ENCODE measurements at places on chromosomes 7 and 10.

GRCh38 chr7:121398246-121398645, 2.1 kb upstream of the FAM3C start:
- no peaks in the 10 kb centered on the region for H3K27me3 ChIP-seq
- no peak for DNase-seq
- H3K4me3 ChIP-seq = no peak overlapping the region
- peaks cover 28% of the 10 kb centered on the region for H3K4me1 ChIP-seq

DNA sequence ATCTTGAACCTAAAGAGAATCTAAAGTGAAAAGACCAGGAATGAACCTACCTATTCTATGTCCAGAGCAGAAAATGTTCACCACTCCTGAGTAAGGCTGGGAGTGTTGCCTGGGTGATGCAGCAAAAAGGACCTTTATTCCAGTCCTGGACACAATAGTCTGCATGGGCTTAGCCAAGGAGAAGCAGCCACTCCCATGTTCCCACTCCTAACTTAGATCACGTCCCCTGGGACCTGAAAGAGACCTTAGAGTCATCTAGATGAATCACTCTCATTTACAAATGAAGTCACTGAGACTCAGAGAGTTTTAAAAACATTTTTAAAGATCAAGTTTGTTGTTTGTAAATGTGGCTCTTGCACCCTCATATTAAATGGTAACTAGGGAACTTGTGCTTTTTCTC, 763.4 kb downstream of the KCNMA1 start:
- H3K27me3 ChIP-seq = no peaks in the 10 kb centered on the region
- no peaks in the 10 kb centered on the region for H3K36me3 ChIP-seq
- H3K4me1 ChIP-seq = no peaks in the 10 kb centered on the region
- H3K4me3 ChIP-seq = no peak overlapping the region

GRCh38 chr10:81021428-81022129, 483.9 kb downstream of the SH2D4B start:
- H3K4me3 ChIP-seq = no peak overlapping the region
- no peaks in the 10 kb centered on the region for H3K4me1 ChIP-seq
- no peak for DNase-seq
- H3K27ac ChIP-seq = no peak overlapping the region
- no peaks in the 10 kb centered on the region for H3K36me3 ChIP-seq

DNA sequence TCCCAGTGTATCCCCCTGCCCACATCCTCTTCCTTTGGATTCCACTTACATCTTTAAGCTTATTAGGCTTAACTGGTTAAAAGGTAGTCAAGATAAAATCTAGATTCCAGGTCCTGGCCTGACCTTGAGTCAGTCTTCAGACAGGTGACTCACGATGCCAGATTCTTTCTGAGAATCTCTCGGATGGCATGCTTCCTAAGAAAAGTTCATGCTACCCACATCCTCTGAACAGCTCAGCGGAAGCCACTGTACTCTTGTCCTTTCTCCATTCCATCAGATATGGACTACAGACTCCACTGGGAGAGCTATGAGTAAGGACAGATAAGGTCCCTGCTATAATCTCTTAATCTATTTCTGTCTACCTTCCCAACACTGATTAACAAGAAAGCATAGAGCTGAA, 43.4 kb downstream of the DNMBP start:
- no peak overlapping the region for H3K4me3 ChIP-seq
- no peak overlapping the region for H3K27ac ChIP-seq
- peaks cover 6% of the 10 kb centered on the region for H3K4me1 ChIP-seq
- H3K27me3 ChIP-seq = no peaks in the 10 kb centered on the region
- no peak for DNase-seq
- peaks cover 3% of the 10 kb centered on the region for H3K36me3 ChIP-seq

DNA sequence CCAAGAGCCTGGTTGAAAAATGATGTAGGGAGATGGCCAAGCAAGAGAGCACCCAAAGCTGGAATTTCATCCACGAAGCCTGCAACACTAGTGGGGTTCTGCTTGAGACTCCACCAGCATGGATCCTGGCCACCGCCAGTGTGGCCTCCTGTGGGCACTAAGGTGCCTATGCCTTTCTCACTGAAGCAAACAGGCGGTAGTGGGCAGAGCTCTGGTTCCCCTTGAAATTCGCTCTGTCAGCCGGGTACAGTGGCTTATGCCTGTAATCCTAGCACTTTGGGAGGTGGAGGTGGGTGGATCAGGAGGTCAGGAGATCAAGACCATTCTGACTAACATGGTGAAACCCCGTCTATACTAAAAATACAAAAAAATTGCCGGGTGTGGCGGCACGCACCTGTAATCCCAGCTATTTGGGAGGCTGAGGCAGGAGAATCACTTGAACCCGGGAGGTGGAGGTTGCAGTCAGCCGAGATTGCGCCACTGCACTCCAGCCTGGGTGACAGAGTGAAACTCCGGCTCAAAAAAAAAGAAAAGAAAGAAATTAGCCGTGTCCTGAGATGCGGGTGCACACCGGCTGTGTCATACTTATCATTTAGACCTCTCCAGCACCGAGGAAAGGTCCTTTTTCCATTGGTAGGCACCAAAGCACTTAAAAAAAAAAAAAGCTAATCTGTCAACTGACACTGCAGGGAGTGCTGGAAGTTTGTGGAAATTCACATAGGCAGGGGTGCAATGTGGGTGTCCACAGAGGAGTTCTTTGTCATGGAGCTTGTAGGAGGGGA, 28.3 kb downstream of the CCM2 start:
- H3K4me1 ChIP-seq = peaks cover 77% of the 10 kb centered on the region
- peak overlapping the region; percentile 85 for H3K4me3 ChIP-seq
- H3K27ac ChIP-seq = peak overlapping the region; percentile 85
- H3K36me3 ChIP-seq = peaks cover 45% of the 10 kb centered on the region

DNA sequence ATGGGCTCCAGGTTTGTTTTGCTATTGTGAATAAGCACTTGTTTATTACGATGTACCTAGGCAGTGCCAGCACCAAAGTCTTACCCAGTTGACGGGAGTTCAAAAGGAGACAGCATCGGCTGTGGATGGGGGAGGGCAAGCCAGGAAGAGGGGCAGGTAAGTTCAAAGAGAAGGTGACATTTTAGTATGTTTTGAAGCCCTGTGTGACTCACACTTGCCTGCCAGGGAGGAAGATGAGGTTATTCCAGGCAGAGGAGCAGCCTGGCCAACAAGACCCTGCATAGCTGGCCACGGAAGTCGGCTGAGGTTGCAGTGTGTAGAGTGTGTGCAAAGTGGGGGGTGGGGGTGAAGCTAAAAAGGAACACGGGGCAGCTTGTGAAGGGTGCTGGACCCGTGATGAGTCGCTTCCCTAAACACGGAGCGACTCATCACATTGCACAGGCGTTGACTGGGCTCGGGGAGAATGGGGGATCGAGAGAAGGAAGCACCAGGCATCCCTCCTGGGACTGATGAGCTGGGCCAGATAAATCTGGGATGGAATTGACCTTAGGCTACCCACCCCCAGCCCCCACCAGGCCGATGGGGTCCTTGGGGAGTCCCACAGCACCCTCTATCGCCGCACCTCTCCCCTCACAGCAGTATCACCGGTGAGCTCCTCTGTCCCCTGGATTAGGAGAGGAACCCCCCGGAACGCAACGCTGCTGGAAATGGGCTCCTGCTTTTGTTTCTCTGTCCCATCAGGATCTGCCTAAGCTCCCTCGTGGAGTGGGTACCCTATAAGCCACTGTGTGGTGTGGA, 97.9 kb upstream of the IKZF1 start:
- H3K27ac ChIP-seq = peak overlapping the region; percentile 95
- H3K36me3 ChIP-seq = peaks cover 4% of the 10 kb centered on the region
- no peaks in the 10 kb centered on the region for H3K27me3 ChIP-seq

DNA sequence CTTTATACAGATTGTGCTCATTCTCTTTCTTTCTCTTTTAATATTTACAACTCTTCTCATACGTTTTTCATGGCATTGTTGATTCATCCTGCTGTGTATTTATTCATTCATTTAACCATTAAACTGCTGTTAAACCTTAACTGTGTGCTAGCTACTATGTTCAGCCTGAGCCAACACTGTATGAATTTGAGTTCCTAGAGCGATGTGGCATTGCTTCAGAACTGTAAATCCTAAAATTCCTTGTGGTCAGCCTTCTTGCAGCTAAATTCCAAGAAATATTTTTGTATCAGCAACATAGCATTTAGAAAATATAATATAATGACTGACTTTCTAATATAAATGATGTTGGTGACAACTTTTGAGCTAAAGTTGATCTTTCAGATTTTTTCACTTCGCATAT, 184.7 kb upstream of the FZD1 start:
- no peak for DNase-seq
- H3K4me1 ChIP-seq = peaks cover 7% of the 10 kb centered on the region
- peaks cover 6% of the 10 kb centered on the region for H3K27me3 ChIP-seq
- H3K4me3 ChIP-seq = no peak overlapping the region

GRCh38 chr7:12747687-12748306, 60.4 kb downstream of the ARL4A start:
- H3K4me1 ChIP-seq = no peaks in the 10 kb centered on the region
- no peak overlapping the region for H3K27ac ChIP-seq
- no peak overlapping the region for H3K4me3 ChIP-seq
- no peak for DNase-seq
- H3K27me3 ChIP-seq = peaks cover 13% of the 10 kb centered on the region

DNA sequence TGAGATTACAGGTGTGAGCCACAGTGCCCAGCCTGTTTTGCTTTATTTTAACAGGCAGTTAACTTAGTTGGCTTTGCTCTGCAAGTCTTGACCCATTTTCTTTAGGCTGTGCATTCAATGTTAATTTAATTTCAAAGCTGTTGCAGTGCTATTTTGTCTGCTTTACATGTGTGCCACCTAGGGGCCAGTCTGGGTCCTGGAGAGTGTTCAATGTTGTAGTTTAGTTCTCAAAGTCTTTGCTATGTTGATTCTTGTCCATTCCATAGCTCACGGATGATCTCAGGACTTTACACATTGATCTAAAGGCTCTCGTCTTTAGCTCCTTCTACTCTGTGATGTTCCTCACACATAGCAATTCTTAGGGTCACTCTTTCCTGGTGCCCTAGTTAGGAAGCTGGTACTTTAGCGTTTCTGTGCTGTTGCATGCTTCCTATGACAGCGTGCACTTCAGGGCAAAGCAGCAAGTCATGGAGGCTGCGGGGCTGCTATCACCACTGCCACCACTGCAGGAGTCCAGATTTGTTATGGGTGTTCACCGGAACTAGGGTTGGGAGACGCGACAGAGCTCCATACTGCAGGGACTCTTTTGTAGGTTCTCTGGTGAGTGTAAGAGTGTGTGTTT, 16.4 kb upstream of the ABCA13 start:
- H3K4me1 ChIP-seq = no peaks in the 10 kb centered on the region
- peaks cover 21% of the 10 kb centered on the region for H3K27me3 ChIP-seq
- H3K27ac ChIP-seq = no peak overlapping the region

GRCh38 chr10:74813381-74814259, 12.8 kb upstream of the KAT6B start:
- no peaks in the 10 kb centered on the region for H3K27me3 ChIP-seq
- DNase-seq = no peak
- H3K4me3 ChIP-seq = no peak overlapping the region
- H3K36me3 ChIP-seq = peaks cover 2% of the 10 kb centered on the region
- no peaks in the 10 kb centered on the region for H3K4me1 ChIP-seq

- no peaks in the 10 kb centered on the region for H3K36me3 ChIP-seq
- peaks cover 3% of the 10 kb centered on the region for H3K4me1 ChIP-seq
- H3K27me3 ChIP-seq = peaks cover 23% of the 10 kb centered on the region
- H3K27ac ChIP-seq = no peak overlapping the region
- H3K4me3 ChIP-seq = no peak overlapping the region
Observed at GRCh38 chr10:110827875-110828274, 43.9 kb upstream of the PDCD4 start.

DNA sequence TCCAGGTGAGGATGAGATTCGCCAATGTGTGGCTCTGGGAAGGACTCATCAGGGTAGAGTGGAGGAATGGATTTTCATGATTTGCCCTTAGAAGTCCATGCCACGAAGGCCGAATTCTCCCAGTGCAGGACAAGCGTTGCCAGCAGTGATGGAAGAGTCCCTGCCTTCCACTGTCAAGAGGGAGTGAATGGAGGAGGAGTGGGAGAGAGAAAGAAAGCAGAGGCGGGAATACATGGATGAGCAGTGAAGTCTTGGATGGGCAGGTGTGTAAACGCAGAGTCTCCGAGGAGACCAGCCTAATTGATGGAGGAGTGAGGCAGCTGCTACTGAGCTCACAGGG, 419.2 kb downstream of the GLRX3 start:
- no peak for DNase-seq
- H3K36me3 ChIP-seq = no peaks in the 10 kb centered on the region
- no peak overlapping the region for H3K27ac ChIP-seq
- H3K4me3 ChIP-seq = no peak overlapping the region
- no peaks in the 10 kb centered on the region for H3K4me1 ChIP-seq

GRCh38 chr7:1675036-1675671, 5.1 kb downstream of the ELFN1 start:
- H3K36me3 ChIP-seq = no peaks in the 10 kb centered on the region
- no peak overlapping the region for H3K4me3 ChIP-seq
- no peaks in the 10 kb centered on the region for H3K4me1 ChIP-seq
- H3K27ac ChIP-seq = no peak overlapping the region
- H3K27me3 ChIP-seq = peaks cover 10% of the 10 kb centered on the region
- no peak for DNase-seq

- peak within 1 kb of the TSS; percentile 77 for H3K27ac ChIP-seq
- H3K4me3 ChIP-seq = peak within 1 kb of the TSS; percentile 83
- H3K4me1 ChIP-seq = peaks cover 39% of the 10 kb centered on the region
- peaks cover 8% of the 10 kb centered on the region for H3K36me3 ChIP-seq
- peak; percentile 87 for DNase-seq
Observed at GRCh38 chr7:141702047-141702567, at the start of gene DENND11. Gene DENND11, minus strand, starts transcription at chr7:141702166. Its CDS starts 13 bp downstream, at chr7:141702153.

- H3K4me1 ChIP-seq = peaks cover 17% of the 10 kb centered on the region
- DNase-seq = peak; percentile 65
- peak overlapping the region; percentile 29 for H3K4me3 ChIP-seq
- H3K27me3 ChIP-seq = peaks cover 4% of the 10 kb centered on the region
Observed at GRCh38 chr10:16195178-16195769, 241.5 kb upstream of the PTER start.
